ENCODE measurements at places on chromosomes 6 and 20. TPM values are rescaled to one million over a fixed set of nuclear protein-coding genes. Genes with fewer than 3 reads are reported as not detected.

DNA sequence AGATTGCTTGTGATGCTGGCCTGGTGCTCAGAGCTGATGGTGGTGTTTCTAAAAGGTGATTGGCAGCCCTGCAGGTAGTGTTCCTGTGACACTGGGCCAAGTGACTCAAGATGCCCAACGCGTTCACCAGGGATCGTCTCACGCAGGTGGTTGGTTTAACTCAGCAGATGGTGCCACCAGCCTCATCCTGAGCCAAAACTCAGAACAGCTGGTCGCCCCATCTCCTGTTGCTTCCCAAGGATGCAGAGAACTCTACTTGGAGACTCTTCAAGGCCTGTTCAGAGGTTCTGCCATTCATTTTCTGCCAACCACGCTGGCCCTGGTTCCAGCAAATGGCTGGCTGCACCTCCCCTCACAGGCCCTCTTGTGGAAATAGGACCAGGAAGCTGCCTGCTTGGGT, 394.4 kb downstream of the CDH26 start:
- H3K4me3 ChIP-seq, result no peak overlapping the region
- H3K27me3 ChIP-seq, result no peaks in the 10 kb centered on the region
- no peaks in the 10 kb centered on the region for H3K36me3 ChIP-seq
- no peak for DNase-seq

The MYCT1 gene
- total RNA-seq, result not detected

- DNase-seq, result peak; percentile 27
- no peaks in the 10 kb centered on the region for H3K27me3 ChIP-seq
- H3K4me1 ChIP-seq, result peaks cover 55% of the 10 kb centered on the region
- H3K27ac ChIP-seq, result peak overlapping the region; percentile 99
These were observed 68.3 kb downstream of the ADTRP start for GRCh38 chr6:11710311-11710761.

The SPATS1 gene
- total RNA-seq, result not detected

DNA sequence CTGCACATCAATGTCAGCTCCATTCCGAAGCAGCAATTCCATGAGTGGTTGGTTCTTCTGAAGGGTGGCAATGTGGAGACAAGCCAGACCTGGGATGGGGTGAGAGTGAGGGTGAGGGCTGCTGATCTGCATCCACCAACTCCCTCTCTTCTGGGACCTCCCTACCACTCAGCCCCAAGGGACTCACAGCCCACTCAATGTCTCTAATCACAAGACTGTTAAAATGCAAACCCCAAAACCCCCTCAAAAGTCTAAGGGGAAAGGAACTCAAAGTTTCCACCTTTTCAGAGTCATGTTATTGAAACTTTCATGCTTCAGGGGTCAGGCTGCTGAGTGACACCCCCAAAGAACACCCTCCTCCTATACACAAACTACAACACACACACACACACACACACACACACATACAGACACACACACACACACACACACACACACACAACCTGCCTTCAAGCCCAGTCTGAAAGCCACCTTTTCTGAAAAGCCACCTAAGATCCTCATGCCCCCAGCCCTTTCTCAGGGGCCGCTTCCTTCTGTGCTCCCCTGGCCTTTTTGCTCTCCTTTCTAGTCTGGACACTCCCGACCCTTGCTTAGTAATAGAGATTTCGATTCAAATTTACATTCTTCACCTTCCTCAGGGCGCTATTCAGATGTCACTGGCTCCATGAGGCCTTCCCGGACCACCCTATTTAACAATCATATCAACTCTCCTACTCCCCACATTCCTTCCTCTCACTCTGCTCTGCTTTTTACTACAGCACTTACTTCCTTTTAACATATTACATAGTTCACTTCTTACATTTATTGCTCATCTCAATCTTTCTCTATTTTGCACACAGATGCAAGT, 3.3 kb upstream of the SLC35B2 start:
- H3K4me1 ChIP-seq, result peaks cover 56% of the 10 kb centered on the region
- H3K27ac ChIP-seq, result peak overlapping the region; percentile 98
- peaks cover 10% of the 10 kb centered on the region for H3K36me3 ChIP-seq
- H3K27me3 ChIP-seq, result no peaks in the 10 kb centered on the region

- H3K4me1 ChIP-seq, result peaks cover 15% of the 10 kb centered on the region
- peak overlapping the region; percentile 6 for H3K4me3 ChIP-seq
- peaks cover 6% of the 10 kb centered on the region for H3K36me3 ChIP-seq
- H3K27me3 ChIP-seq, result no peaks in the 10 kb centered on the region
- no peak for DNase-seq
These were observed 19.8 kb downstream of the NEDD9 start for GRCh38 chr6:11212664-11213063.

GRCh38 chr6:41027799-41028560, 11.0 kb downstream of the UNC5CL start:
- H3K27me3 ChIP-seq, result no peaks in the 10 kb centered on the region
- peaks cover 25% of the 10 kb centered on the region for H3K4me1 ChIP-seq
- peak overlapping the region; percentile 95 for H3K27ac ChIP-seq
- H3K4me3 ChIP-seq, result peak overlapping the region; percentile 95
